ENCODE measurements at places on chromosomes 6 and 20.
A peak's percentile ranks its signal among the peaks of the same experiment; 100 is the strongest.

DNA sequence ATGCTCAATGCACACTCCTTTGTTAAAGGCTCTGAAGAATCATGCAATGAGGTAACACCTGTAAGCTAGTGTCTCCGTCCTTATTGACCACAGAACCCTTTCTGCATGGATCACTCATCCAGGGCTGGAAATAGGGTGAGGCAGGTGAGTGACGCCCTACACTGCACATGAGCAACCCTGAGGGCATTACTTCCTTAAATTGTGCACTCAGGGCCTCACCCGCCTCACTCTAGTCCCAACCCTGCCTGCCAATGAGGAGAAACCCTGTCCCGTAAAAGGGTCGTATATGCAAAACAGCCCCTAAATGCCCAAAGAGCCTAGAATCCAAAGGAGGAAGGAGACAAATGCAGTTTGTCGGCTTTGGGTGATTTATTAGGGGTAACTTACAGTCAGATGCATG, 33.6 kb upstream of the NOP56 start:
- DNase-seq = no peak

GRCh38 chr20:44908987-44909871, 631 bp upstream of the PABPC1L start:
- DNase-seq = no peak

DNA sequence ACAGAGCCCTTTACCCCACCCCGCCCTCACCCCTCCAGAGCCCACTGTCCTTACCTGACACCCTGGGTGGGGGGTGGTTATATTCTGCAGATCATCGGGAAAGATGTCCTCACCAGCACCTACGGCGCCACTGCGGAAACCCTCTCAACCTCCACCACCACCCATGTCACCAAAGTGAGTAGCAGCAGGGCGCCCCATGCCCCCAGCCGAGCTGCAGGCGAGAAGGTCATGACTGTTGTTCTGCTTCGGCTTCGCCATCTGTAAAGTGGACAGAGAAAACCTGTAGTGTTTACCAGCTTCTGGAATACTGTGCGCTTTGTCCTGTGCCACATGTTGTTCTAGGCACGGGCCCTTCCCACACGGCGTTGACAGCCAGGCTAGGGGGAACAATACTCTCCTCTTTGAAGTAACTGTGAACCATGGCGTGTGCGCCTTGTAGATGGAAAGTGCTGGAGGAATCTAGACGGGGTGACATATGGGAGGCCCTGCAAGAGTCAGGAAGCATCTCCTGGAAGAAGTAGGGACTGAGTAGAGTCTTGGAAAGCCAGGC, 16.5 kb upstream of the AAR2 start:
- DNase-seq = no peak

DNA sequence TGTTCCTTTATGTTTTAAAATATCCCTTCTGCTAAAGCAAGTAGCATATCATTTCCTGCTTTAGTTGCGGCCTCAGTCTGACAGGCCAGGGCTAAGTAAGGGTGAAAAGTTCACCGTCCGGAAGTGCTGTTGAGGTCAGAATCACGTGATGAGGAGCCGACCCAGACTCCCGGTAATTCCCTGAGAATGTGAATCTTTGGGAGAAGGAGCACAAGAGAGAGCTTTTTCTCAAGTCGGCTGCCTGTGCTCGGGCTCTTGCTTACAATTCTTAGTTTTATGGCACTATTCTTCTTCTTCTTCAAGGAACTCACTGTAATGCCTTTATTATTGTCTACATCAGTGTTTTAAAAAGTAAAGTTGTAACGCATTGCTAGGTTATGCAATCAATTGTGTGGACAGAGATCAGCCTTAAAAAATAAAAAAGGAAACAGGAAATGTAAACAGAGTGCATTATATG, 309.3 kb downstream of the PRL start:
- DNase-seq = peak; percentile 74

DNA sequence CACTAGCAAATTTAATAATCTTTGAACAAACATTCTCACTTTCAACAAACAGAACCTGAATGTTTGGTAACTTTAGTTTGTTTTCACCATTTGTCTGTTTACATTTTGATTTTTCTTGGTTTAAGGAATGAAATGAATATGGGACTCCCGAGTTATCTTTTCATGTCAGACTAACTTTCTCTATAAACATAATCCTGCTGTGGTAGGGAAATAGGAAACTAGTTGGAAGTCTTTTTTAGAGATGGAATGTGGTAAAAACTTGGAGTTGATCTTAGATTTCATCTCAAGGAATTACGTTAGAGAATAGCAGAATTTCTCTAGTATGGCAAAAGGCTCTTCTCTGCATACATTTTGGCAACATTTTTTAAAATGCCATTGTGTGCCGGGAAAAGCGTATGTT, 206.5 kb downstream of the CDKAL1 start:
- no peak for DNase-seq

GRCh38 chr6:15715060-15715459, 52.2 kb upstream of the DTNBP1 start:
- no peak for DNase-seq

GRCh38 chr20:35446356-35447078, 8.5 kb upstream of the GDF5 start:
- DNase-seq = no peak

DNA sequence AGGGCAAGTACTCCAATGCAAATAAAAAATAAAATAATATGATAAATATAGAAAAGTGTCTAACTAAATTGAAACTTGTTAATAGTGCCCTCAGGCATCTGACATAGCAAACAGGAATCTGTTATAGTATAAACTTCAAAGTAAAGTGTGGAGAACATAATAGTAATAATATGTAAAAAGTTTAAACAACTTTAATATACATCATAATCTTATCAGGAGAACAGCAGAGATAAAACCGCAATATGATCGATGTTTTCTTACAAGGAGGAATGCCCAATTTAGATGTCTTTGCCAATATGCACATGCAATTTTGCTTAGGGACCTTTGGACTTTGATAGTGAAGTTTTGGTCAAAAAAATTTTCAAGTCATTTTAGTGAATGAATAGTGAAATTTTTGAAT, 514.8 kb upstream of the IMPG1 start:
- DNase-seq = no peak

- no peak for DNase-seq
These were observed 47.2 kb upstream of the TMEM244 start for GRCh38 chr6:129908356-129908755.

DNA sequence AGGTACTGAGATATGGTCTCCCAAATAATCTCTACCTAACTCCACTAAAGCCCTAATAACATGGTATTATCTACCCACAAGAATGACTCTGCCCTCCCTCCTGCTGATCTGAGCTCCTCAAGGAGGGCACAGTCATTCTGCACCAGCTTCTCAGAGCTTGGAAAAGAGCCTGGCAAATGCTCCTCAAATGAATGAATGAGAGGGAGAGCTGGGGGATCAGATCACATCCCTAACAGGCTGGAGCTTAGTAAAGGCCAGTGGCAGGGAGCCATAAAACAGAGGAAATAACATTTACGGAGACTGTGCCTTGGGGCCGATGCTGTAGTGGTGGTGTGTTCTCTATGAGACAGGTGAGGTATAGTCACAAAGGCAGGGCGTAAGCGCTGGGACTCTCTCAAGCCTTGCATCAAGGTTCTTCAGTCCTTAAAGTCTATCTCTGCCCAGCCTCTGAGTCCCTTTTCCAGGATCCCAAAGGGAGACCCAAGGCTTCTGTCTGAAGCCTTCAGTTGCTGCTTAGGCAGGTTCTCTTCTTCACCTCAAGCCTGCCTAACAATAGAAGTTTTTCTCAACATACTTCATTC, 7.2 kb upstream of the NNAT start:
- no peak for DNase-seq

- no peak for DNase-seq
These were observed 44.6 kb upstream of the SEC63 start for GRCh38 chr6:108002365-108003221.

DNA sequence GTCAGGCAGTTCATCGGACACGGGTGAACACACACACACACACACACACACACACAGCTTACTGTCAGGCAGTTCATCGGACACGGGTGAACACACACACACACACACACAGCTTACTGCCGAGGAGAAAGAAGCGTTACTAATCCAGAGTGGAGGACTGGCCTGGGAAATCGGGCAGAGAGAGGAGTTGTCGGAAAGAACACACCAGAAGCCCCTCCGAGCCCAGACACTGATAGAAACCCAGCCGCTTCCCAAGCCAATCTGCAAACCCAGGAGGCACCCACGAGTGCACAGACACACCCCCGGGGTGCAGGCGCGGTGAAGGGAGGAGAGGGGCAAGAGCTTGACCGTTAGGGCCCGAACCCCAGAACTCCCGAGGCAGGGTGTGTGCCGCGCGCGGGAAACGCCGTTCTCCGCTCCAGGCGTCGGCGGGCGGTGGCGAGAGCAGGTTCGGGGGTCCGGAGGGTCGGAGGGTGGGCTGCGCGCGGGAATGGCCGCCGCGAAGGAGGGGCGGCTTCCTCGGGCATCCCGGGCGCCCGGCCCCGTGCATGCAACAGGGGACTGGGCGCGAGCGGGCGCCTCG, 636 bp downstream of the ELOVL2 start:
- DNase-seq = peak; percentile 72

DNA sequence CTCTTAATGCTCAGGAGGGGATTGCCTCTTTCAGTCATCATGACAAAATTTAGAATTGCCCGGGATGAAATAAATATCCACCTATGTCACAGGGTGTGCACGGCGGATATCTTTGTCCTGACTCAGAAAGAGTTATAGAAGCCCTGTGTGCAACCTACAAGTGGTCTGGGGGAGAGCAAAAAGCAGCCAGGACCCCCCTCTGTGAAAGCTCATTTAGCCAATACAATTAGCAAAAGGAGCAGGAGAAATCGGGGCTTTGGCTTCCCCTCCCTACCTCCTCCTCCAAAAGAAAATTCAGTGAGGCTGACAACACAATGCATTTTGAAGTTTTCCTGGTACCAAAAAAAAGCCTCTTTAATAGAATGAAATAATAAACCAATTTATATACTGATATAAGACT, 21.8 kb downstream of the FOXA2 start:
- DNase-seq = no peak

DNA sequence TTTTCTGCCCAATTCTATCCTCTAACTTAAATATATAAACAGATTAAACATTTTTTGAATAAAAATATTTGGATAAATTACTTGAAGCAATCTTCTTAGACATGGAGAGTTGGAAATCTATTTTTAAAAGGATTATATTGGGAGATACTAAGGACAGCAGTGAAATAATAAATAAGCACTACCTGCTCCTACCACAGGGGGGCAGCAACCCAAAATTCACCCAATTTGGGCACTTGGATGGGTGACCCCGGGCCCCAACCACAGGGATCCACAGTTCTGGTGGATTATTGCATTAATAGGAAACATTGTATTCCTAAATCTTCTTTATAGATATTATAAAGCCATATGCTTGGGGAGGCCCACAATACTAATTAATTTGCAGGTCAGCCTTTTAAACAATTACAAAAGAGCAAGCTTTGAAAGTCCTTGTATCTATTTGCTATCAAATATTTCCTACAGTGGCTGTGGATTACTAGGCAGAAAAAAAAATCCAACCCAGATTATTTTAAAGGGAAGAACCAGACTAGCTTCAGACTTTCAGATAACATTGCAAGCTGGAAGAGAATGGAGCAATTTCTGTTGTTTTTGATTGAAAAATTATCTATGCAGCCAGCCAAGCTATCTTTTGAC, 66.4 kb upstream of the PDE10A start:
- no peak for DNase-seq
